ENCODE measurements at places on chromosomes 13 and 19.
A peak's percentile ranks its signal among the peaks of the same experiment; 100 is the strongest.

DNA sequence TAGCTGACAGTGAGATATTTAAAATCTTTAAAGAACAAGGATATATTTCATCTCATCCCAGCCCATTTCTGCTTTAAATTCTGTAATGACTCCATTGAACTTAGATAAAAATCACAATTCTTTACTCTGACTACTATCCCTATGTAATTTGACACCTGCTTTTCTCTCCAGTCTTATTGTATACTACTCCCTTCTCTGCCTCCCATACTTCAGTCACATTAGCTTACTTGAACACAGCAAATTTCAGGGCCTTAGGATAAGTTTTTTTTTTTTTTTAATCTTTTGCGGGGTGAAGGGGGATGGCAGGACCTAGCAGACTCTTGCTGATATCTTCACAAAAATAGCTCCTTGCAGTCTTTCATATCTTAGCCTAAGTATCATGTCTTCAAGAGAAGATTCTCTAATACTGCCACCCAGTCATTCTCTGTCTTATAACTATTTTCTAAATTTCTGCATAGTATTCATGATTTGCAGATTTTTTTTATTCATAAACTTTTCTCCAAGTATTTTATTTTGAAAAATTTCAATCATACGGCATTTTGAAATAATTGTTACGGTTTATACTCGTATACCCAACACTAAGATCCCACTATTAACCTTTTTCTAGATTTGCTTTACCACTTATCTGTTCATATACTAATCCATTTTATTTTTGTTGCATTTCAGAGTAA is 151.4 kb downstream of the PCCA start:
- H3K36me3 ChIP-seq = peaks cover 2% of the 10 kb centered on the region
- H3K27me3 ChIP-seq = peaks cover 3% of the 10 kb centered on the region
- DNase-seq = no peak
- H3K27ac ChIP-seq = no peak overlapping the region
- peaks cover 4% of the 10 kb centered on the region for H3K4me1 ChIP-seq
- H3K4me3 ChIP-seq = no peak overlapping the region

GRCh38 chr13:43389983-43390382 is 366.6 kb downstream of the DNAJC15 start:
- no peak overlapping the region for H3K4me3 ChIP-seq
- H3K4me1 ChIP-seq = no peaks in the 10 kb centered on the region
- no peak for DNase-seq
- H3K36me3 ChIP-seq = no peaks in the 10 kb centered on the region
- no peak overlapping the region for H3K27ac ChIP-seq

GRCh38 chr19:3359015-3359918 is 7.1 kb upstream of the NFIC start:
- DNase-seq = peak; percentile 92
- H3K36me3 ChIP-seq = no peaks in the 10 kb centered on the region
- peak overlapping the region; percentile 78 for H3K27ac ChIP-seq
- peak overlapping the region; percentile 83 for H3K4me3 ChIP-seq
- H3K27me3 ChIP-seq = peaks cover 40% of the 10 kb centered on the region
- H3K4me1 ChIP-seq = peaks cover 25% of the 10 kb centered on the region

DNA sequence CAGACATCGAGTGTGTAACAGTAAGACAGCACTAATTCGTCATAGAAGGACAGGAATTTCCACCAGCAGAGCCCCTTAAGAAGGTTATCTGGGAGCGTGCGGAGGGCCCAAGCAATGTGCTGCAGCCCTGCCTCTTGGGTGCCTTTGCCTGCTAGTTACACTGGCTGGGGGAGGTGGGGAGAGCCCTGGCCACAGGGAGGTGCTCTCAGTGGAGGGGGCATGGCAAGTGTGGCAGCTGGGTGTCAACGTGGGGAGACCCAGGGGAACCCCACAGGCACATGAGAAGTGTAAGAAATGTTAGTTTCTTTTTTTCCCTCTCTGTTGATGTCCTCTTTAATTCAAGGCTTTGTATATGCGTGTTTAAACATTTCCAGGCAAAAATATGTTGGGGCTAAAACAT is 50.9 kb upstream of the TMTC4 start:
- no peak overlapping the region for H3K27ac ChIP-seq
- no peaks in the 10 kb centered on the region for H3K4me1 ChIP-seq
- no peaks in the 10 kb centered on the region for H3K36me3 ChIP-seq
- H3K4me3 ChIP-seq = no peak overlapping the region

DNA sequence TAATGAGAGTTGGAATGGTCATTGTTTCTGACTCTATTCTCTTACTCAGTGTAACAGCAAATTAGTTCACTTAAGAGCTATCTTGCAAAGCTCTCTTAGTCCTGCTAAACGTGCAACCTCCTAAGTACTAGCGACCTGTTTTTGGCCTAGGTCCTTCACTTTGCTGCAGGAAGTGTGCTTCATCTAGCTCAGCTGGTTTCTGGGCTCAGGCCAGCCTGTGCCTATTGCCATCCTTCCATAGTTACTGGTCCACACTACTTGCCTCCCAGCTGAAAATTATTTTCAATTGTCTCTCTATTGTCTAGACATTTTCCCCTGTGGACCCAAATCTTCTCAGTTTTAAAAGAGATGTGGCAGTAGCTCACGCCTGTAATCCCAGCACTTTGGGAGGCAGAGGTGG is 561.3 kb downstream of the FGF9 start:
- H3K27ac ChIP-seq = no peak overlapping the region
- no peak overlapping the region for H3K4me3 ChIP-seq
- no peak for DNase-seq
- peaks cover 2% of the 10 kb centered on the region for H3K36me3 ChIP-seq
- H3K27me3 ChIP-seq = no peaks in the 10 kb centered on the region

- peaks cover 42% of the 10 kb centered on the region for H3K36me3 ChIP-seq
- no peak overlapping the region for H3K4me3 ChIP-seq
- H3K27me3 ChIP-seq = no peaks in the 10 kb centered on the region
- no peak for DNase-seq
- H3K27ac ChIP-seq = no peak overlapping the region
- H3K4me1 ChIP-seq = peaks cover 20% of the 10 kb centered on the region
Observed at GRCh38 chr19:42521346-42522030, 6.8 kb downstream of the CEACAM1 start.

DNA sequence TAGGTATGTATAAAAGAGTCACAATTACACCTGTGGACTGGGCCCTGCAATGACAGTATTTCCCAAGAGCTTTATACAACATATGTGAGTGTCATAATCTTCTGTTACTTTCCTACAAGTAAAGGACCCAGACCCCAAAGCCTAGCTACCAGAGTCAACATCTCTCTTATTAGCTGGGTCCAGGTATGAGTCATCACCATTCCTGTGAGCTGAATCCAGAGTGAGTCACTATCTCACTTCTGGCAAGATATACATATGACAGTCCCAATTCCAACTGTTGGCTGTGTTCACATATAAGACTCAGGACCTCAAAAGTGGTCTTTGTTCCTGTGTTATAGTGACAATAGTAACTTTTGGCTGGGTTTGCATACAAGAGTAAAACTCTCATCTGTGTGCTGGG is 46.7 kb downstream of the ZNF729 start:
- no peak overlapping the region for H3K4me3 ChIP-seq
- H3K27ac ChIP-seq = no peak overlapping the region
- no peaks in the 10 kb centered on the region for H3K4me1 ChIP-seq
- H3K27me3 ChIP-seq = no peaks in the 10 kb centered on the region
- no peaks in the 10 kb centered on the region for H3K36me3 ChIP-seq

- H3K27me3 ChIP-seq = peaks cover 4% of the 10 kb centered on the region
- peaks cover 23% of the 10 kb centered on the region for H3K4me1 ChIP-seq
- peaks cover 27% of the 10 kb centered on the region for H3K36me3 ChIP-seq
- peak overlapping the region; percentile 97 for H3K27ac ChIP-seq
- peak overlapping the region; percentile 100 for H3K4me3 ChIP-seq
- DNase-seq = no peak
Observed at GRCh38 chr13:19632915-19633478, 462 bp upstream of the MPHOSPH8 start.

DNA sequence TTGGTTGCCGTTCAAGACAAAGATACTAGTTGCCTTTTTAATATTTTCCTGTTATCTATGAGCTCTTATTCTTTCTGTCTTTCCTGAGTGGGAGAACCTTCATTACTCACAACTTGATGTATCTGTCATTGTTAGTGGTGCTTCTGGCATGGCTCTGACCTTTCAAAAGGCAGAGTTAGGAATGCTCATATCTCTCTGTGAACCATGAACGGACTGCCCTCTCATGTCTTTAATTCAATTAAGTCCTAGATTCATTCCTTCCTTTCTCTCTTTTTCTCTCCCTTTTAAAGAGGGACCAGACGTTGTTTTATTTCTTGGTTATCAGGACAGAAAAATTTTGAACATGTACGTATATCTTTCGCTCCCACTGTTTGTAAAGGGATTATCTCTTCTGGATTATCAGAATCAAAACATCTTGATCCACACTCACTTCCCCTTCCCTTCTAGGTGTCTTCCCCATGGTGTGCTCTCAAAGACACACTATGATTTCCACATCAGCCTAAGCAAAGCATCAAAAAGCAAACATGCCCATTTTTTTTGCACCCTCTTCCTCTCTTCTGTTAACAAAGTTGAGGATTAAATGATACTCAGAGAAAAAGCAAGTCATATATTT is 90.3 kb downstream of the LRCH1 start:
- H3K27me3 ChIP-seq = no peaks in the 10 kb centered on the region
- H3K36me3 ChIP-seq = no peaks in the 10 kb centered on the region
- no peak for DNase-seq
- peaks cover 34% of the 10 kb centered on the region for H3K4me1 ChIP-seq
- H3K27ac ChIP-seq = no peak overlapping the region
- no peak overlapping the region for H3K4me3 ChIP-seq

DNA sequence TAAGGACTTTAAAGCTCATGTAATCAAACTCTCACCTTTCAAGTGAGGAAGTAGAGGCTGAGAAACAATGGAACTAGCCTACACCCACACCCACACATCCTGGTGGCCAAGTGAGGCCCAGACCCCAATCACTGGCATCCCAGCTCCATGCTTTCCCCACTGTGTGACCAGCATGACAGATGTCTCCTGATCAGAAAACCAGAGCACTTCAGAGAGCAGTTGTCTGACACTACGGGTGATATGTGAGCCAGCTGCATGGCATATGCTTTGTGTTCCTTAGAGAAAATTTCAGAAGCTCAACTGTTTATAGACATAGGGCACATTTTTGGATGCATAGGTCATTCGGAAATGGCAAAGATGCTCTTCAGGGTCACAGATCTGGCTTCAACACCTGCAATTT is 315.2 kb downstream of the NDFIP2 start:
- H3K27me3 ChIP-seq = no peaks in the 10 kb centered on the region
- no peak overlapping the region for H3K27ac ChIP-seq
- DNase-seq = no peak
- no peaks in the 10 kb centered on the region for H3K4me1 ChIP-seq
- H3K36me3 ChIP-seq = no peaks in the 10 kb centered on the region

GRCh38 chr13:73901324-73902068 is 232.7 kb downstream of the KLF12 start:
- no peak overlapping the region for H3K27ac ChIP-seq
- no peaks in the 10 kb centered on the region for H3K27me3 ChIP-seq
- H3K36me3 ChIP-seq = peaks cover 1% of the 10 kb centered on the region
- H3K4me1 ChIP-seq = no peaks in the 10 kb centered on the region

- peaks cover 23% of the 10 kb centered on the region for H3K27me3 ChIP-seq
- no peaks in the 10 kb centered on the region for H3K36me3 ChIP-seq
- peak; percentile 94 for DNase-seq
- H3K27ac ChIP-seq = peak overlapping the region; percentile 27
- H3K4me1 ChIP-seq = peaks cover 6% of the 10 kb centered on the region
Observed at GRCh38 chr19:9914315-9915207, 21.8 kb downstream of the OLFM2 start.

DNA sequence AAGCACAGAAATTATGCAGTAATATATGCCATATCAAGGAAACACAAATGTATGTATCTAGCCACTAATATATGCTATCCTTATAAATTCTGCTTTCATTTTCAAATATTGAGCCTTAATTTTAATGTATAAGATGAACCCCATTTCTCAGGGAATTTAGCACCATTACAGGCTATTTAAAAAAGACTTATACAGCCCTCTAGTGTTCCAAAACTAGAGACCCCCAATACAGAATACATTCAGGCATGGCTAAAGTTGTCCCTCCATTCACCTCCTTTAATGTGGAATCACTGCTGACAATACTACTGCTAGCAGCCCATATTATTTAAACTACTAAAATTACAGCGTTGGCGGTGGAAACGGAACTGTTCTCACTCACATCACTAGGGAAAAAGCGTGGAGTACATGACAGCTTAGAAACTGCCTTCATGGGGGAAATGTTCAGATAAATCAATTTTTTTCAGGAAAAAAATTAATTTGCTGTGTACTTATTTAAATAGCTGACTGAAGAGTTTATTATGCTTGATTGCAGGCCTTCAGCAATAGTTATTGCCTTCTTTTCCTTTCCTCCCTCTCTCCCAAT is 541.0 kb downstream of the PCDH9 start:
- no peak overlapping the region for H3K27ac ChIP-seq
- H3K4me1 ChIP-seq = no peaks in the 10 kb centered on the region
- no peaks in the 10 kb centered on the region for H3K27me3 ChIP-seq
- DNase-seq = no peak
- no peaks in the 10 kb centered on the region for H3K36me3 ChIP-seq

GRCh38 chr13:23637829-23638228 is 67.6 kb downstream of the TNFRSF19 start:
- H3K36me3 ChIP-seq = no peaks in the 10 kb centered on the region
- no peaks in the 10 kb centered on the region for H3K27me3 ChIP-seq
- H3K4me1 ChIP-seq = no peaks in the 10 kb centered on the region
- H3K27ac ChIP-seq = no peak overlapping the region
- no peak for DNase-seq

DNA sequence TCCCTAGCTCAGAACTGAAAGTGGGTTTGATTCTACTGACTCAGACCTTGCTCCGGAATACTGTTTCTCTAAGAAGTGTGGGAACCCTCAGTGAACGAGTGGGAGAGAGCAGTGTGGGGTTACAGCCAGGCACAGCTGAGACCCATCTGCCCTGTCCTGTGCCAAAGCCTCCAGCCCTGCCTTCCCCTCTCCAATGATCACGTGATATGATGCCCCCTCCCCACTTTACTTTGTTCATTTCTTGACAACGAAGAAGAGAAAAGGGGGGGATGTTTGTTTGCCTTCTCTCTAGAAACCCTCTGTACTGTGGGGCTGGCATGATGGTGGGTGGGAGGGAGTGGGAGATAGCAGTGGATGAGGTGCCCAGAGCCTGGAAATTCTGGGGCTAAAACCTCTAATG is 96.0 kb downstream of the RNASEH2B start:
- H3K27ac ChIP-seq = no peak overlapping the region
- H3K27me3 ChIP-seq = peaks cover 13% of the 10 kb centered on the region
- H3K36me3 ChIP-seq = no peaks in the 10 kb centered on the region
- no peaks in the 10 kb centered on the region for H3K4me1 ChIP-seq
- no peak for DNase-seq

DNA sequence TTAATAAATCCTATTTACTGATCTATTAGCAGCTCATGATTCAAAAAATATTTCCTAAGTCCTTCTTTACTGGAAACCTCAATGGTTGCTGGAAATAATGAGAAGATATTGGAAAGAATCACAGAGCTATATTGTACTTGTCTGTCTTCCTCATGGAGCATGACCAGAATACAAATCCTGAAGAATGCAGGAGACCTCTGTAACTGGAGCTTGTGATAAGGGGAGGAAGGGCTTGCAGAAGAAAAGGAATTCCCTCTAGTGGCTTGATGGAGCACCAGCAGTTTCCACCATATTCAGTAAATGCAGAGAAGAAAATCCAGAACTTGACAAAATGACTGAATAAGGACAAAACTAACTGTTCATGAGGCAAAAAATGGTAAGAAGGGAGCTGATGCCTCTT is 1333.1 kb downstream of the EFNB2 start:
- DNase-seq = no peak
- no peaks in the 10 kb centered on the region for H3K36me3 ChIP-seq
- H3K27me3 ChIP-seq = no peaks in the 10 kb centered on the region
